ENCODE measurements at places on chromosomes 12 and 14.

DNA sequence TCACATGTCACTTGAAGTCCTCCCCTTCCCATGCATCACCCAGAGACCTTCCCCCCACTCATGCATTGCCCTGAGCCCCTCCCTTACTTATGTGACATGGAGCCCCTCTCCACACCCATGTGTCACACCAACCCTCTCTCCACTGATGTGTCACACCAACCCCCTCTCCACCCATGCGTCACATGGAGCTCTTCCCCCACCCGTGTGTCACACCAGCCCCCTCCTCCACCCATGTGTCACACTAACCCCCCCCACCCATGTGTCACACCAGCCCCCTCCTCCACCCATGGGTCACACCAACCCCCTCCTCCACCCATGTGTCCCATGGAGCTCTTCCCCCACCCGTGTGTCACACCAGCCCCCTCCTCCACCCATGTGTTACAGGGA is 30.4 kb downstream of the RTL1 start:
- no peak for DNase-seq

DNA sequence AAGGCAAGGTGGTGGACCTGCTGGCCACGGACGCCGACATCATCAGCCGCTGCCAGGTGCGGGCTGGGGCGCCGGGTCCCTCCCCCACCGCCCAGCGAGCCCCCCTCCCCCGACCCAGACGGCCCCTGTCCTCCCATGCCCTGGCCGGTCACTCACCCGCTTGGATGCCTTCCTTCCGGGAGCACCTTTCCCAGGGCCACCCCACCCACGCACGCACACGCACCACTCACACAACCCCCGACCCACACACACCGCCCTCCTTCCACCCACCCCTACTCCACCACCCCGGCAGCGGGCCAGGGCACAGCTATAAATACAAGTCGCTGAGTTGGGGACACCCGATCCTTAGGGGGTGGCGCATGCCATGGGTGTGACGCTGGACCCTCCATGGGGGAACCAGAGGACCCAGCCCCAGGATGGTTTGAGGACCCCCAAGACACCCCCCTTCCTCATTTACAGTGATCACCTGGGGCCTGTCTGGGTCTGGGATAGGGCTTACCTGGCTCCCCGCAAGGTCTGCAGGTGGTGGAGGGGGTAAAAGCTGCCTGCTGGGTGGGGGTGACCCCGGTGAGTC is 465 bp downstream of the ADSS1 start:
- DNase-seq: no peak

- no peak for DNase-seq
Measured at GRCh38 chr12:56578983-56579546, 51.1 kb downstream of the BAZ2A start.

- DNase-seq: peak; percentile 93
Measured at GRCh38 chr14:76918256-76918781, 92.1 kb downstream of the LRRC74A start.

DNA sequence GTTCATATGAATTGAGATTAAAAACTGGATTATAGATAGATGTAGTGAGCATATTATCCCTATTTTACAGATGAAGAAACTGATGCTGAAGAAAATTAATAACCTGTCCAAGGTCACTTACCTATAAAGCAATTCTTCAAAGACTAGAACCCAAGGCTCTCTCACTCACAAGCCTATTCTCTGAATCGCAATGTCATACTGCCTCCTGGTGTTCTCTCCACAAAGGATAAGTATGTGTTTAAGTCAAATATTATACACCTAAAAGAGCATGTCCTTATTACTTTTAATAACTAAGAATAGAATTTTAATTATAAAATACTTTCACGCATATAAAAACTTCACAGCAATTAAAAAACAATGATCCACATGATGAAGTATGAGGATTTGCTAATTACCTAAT is 721.3 kb upstream of the USP15 start:
- DNase-seq: no peak

GRCh38 chr12:7940906-7941305 is 4.9 kb upstream of the SLC2A3 start:
- no peak for DNase-seq

GRCh38 chr14:68969278-68970033 is 9.6 kb downstream of the ACTN1 start:
- no peak for DNase-seq

DNA sequence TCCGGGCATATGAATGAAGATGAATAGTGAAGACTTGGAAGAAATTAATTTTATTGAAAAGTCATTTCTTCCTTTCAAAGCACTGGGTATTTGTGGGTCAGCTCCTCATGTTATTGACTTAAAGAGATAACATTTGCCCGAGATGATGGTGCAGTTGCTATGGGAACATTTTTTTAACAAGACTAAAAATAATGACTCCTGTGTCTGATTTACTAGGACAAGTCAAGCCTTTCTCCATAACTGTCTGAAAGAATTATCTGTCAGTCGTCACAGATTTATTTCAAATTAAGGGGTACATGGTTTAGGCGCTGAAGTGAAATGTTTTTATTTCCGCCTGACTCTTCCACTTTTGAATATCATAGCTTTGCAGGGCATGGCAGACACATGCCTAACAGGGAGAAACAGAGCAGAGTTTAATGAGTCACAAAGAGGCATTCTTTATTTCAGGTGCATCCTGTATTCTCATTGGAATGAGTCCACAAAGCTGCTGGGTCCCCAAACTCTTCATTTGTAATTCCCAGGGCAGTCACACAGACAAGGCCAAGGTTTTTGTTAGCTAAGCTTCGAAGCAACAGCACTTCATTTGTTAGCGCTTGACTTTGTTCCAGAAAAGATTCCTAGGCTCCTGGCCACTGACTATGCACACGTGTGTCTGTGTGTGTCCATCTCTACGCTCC is 4.3 kb upstream of the GPHB5 start:
- no peak for DNase-seq
